ENCODE measurements at places on chromosomes 4 and X.
A peak's percentile ranks its signal among the peaks of the same experiment; 100 is the strongest.

GRCh38 chr4:26791346-26791745 is 69.3 kb upstream of the STIM2 start:
- DNase-seq = no peak

- no peak for DNase-seq
These were observed 34.1 kb upstream of the SRD5A3 start for GRCh38 chr4:55311792-55312488.

DNA sequence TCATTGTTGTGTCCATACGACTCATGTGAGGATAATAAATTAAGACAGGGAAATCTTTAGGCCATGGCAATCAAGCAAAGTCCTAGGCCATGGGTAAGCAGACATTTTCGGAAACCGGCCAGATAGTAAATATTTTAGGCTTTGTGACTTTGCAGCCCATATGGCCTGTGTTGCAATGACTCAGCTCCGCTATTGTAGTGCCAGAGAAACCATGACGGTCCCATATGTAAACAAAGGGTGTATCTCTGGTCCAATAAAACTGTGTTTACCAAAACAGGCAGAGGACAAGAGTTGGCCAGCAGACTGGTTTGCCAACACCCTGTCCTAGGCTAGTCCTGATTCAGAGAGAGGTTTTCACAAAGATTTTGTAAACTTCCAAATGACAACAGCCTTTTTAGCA is 5.0 kb downstream of the FAM114A1 start:
- no peak for DNase-seq

- no peak for DNase-seq
These were observed 242.0 kb downstream of the SCFD2 start for GRCh38 chr4:53123819-53124218.

DNA sequence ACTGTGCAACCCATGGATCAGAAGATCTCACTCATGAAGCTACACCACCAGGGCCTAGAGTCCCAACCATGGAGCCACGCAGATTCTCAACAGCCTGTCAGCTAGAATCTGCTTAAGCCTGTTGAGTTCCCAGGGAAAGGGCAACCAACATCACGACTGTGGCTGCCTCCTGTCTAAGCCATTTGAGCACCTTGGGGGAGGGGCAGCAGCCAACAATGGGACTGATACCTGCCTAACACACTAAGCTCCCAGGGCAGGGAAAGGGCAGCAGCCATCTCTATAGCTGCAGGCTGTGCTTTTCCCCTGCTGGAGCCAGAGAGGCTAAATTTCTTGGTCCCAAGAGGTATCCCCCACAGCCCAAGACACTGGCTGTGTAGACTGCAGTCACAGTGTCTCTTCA is 96.5 kb upstream of the TCEAL2 start:
- no peak for DNase-seq

- no peak for DNase-seq
These were observed 39.7 kb upstream of the CXorf51A start for GRCh38 chrX:146854281-146854680.

DNA sequence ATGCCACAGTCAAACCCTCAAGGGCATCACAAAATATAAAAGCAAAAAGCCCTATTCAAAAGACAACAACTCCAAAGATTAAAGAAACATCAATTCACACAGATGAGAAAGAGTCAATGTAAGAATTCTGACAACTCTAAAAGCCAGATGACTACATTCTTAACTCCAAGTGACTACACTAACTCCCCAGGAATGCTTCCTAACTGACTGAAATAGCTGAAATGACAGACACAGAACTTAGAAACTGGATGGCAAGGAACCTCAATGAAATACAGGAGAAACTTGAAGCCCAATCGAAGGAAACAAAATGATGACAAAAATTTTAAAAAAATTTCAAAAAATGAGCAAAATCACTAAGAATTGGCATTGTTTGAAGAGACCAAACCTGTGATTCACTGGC is 1047.6 kb upstream of the PCDH10 start:
- no peak for DNase-seq

DNA sequence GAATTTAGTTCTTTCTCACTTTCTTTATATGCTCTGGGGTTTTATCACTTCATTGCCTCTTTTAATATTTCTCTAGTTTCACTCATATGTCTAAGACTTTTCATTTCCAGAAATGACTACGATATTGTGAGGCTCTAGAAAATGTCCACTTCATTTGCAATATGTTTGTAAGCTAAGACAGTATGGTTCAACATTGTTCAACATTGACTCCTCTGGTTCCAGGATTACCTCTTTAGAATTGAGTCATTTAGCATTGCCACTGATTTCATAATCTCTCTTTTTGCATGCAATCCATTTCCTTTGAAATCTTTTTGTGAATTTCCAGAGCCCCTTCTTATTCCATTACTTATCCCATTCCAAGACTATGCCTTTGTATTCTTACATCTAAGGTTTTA is 32.3 kb downstream of the BBS12 start:
- DNase-seq = no peak

GRCh38 chr4:184548648-184549341 is 74.4 kb upstream of the IRF2 start:
- DNase-seq = no peak

DNA sequence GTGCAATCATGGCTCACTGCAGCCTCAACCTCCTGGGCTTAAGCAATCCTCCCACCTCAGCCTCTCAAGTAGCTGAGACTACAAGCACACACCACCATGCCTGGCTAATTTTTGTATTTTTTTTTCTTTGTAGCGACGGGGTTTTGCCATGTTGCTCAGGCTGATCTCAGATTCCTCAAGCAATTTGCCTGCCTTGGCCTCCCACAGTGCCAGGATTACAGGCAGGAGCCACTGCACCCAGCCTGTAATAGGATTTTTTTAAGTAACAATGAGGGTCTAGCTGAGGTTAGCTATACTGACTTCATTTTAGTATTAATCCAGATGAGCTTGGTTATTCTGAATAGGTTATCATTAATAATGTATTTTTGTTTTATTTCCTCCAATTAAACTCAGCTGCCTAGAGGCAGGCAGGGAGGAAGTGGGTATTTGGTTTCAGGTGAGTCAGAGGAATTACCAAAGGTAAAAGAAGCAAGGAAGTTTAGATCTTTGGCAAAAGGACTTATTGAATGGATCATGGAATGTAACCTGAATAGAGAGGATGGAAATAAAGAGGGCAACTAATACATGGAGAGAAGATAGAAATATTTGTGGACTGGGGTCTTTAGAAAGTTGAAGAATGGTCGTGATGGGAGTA is 1023.3 kb upstream of the TENM3 start:
- no peak for DNase-seq

DNA sequence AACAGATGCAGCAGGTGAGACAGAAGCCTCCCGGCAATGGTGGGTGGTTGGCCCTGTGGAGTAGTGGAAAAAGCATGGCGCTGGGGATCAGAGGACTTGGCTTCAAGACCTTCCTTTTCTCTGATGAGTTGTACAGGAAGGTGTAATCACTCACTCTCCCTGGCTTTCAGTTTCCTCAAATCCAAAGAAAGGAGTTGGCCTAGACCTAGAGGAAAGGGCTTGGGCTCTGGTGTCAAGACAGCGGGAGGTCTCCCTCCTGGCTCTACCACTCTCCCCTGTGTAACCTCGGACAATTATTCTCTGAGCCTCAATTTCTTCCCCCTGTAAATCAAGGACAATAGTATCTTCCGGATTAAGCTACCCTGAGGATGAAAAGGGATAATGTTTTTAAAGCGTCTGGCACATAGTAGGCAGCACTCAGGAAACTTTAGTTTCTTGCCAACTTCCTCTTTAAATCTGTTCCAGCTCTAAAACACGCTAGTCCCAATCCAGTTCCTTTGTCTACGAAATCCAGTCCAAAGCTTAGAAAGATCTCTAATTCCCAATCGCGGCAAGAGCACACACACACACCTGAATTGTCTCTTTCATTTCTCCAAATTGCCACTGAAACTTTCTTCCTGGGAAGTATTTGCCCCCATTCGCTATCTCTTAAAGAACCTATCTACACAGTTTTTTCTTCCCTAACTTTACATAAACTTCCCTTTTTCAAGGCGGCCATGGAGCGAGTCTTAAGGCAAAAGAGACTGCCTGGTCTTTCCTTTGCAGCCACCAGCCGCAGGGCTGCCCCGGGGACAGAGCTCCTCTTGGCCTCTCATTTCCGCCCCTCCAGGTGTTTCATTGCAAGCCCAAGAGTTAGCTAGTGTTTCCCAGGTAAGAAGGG is 29.9 kb upstream of the GPC4 start:
- no peak for DNase-seq

DNA sequence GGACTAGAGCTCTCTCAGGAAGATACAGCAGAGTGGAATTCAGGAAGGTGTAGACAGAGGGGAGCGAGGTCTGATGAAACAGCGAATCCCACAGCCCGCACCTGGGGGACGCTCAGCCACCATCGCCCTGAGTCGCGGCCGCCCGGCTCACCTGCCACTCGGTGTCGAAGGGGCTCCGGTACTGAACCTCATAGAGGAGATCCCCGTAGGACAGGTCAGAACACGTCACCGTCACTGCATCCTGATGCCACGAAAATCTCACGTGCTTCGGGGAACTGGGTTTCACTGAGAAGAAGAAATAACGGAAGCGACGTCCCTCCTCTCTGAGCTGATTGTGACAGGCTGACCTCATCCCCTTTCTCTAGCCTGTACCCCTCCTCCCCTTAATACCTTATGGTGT is 10.2 kb downstream of the CRLF2 start:
- DNase-seq = peak; percentile 44

- DNase-seq = no peak
These were observed 72.3 kb upstream of the TNMD start for GRCh38 chrX:100512471-100512870.

GRCh38 chr4:153764601-153765368 is 5.0 kb upstream of the RNF175 start:
- peak; percentile 35 for DNase-seq

DNA sequence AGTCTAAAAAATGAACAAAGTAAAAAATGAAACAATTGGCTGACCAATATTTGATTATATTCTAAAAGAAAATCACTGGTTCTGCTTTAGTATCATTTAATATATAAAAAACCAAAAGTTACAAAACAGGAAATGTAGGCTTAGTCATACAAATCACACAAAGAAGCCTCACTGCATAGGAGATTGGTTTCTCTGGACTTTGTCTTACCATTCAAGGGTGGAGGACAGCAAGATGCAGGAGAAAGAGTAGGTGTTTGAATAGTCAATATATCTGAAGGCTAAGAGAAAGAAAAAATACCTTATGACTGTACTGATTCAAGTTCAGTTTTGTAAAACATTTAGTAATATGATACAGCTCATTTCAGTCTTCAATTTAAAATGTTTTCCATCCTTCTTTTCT is 28.6 kb upstream of the TAF9B start:
- no peak for DNase-seq

GRCh38 chrX:131729295-131729694 is 185.4 kb downstream of the OR13H1 start:
- no peak for DNase-seq

DNA sequence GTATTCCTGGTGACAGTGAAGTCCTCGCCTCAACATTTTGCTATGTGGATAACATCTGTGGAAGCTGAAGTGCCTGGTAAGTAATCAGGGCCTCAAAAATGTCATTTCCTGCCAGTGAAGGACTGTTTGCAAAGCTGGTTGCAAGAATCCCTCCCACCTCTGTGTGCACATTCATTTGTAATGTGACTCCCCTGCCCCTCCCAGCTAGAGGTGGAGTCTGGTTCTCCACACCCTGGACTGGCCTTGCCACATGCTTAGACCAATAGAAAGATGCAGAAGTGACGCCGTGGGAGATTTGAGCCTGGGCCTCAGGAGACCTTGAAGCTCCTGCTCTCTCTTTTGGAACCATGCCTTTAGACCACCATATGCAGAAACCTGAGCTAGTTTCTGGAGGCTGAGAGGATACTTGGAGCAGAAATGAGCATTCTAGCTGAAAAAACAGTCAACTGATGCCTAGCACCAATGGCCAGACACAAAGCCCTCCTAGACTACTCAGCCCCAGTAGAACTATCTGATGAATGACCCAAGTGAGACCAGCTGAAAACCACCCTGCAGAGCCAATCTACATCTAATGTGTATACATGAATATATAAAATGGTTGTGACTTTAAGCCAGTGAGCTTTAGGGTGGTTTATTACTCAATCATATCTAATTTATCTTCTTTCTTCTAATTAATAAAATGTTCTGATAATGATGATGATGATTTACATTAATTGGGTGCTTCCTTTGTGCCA is 47.8 kb upstream of the CRMP1 start:
- DNase-seq = no peak

DNA sequence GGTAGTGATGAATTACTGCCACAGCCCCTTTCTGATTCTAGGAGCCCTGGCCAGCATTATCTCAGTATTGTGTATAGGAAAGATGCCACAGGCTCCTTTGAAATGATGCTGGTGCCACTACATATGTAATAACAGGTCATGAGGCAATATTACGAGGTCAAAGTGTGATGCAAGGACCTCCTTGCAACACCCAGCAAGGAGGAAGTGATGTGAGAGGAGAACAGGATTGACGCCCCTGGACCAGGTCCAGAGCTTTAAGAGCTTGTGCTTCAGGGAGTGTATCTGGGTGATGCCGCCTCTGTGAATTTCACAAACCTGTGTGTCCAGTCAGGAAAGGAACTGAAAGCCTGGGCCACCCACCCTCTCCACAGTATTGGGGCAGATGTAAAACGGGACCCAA is 261.8 kb downstream of the MID1IP1 start:
- DNase-seq = no peak

GRCh38 chr4:107098401-107098800 is 62.3 kb upstream of the DKK2 start:
- no peak for DNase-seq

GRCh38 chr4:6562931-6563901 is 11.8 kb upstream of the MAN2B2 start:
- no peak for DNase-seq

DNA sequence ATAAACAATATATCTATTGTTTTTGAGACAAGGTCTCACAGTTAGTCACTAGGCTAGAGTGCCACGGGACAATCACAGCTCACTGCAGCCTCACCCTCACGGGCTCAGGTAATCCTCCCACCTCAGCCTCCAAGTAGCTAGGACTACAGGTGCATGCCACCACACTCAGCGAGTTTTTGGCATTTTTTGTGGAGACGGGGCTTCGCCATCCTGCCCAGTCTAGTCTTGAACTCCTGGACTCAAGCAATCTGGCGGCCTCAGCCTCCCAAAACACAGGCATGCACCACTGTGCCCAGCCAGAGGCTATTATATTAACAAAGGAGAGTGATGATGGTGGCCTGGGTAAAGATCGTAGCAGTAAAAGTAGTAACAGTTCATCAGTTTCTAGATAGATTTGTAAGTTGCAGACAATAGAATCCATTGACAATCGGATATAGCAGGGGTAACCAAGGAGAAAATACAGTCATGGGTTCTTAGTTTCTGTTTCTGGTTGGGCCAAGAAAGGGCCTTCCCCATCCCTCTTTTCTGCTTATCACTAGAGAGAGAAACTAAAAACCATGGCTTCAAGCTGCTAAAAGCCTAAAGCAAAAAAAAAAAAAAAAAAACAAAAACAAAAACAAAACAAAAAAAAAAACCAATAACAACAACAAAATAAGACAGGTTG is 60.6 kb downstream of the ANXA10 start:
- no peak for DNase-seq

GRCh38 chrX:110531873-110532580 is 173.4 kb downstream of the RTL9 start:
- no peak for DNase-seq
